ENCODE measurements at places on chromosomes 13 and 19.

- DNase-seq: no peak
These were observed 3.1 kb downstream of the ACTL9 start for GRCh38 chr19:8695501-8695900.

DNA sequence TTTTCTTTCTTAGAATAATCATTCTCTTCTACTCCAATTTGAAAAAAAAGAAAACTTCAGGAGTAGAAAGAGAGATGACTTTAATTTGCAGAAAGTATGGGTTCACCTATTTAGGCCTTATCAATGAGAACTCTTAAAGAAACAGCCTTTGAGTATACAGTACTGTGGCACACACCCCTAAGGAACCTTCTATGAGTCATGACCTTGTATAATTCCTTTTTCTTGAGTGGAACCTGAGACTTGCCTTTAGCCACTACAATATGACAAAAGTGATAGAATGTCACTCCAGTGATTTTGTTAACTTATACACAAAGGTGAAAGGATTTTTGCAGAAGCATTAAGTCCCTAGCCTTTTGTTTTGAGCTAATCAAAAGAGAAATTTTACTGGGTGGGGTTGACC, 58.7 kb downstream of the ITGBL1 start:
- no peak for DNase-seq

DNA sequence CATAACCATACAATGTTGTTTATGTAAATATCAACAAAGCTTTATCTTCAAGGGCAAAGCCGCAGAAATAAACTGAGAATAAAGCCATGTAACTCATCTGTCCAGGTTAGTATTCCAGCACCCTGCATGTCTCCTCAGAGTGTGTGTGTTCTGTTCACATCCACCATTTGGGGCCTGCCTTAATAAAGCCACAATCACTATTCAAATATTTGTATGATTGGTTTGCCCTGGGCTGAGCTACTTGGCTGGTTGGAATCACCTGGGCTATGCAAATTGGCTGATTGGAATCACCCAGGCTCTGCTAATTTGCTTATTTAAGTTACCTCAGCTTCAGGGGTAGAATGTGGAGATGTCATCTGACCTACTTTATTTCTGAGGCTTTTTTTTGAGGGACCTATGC, 42.4 kb upstream of the ZNF737 start:
- no peak for DNase-seq

- DNase-seq: no peak
These were observed 33.2 kb downstream of the RAB20 start for GRCh38 chr13:110528371-110528770.

All from NCI-H748 treated with DMSO at 0.1 percent for 48 hours (cell line).